COR-L47 (cell line): ENCODE measurements at places on chromosomes 12 and 14.

DNA sequence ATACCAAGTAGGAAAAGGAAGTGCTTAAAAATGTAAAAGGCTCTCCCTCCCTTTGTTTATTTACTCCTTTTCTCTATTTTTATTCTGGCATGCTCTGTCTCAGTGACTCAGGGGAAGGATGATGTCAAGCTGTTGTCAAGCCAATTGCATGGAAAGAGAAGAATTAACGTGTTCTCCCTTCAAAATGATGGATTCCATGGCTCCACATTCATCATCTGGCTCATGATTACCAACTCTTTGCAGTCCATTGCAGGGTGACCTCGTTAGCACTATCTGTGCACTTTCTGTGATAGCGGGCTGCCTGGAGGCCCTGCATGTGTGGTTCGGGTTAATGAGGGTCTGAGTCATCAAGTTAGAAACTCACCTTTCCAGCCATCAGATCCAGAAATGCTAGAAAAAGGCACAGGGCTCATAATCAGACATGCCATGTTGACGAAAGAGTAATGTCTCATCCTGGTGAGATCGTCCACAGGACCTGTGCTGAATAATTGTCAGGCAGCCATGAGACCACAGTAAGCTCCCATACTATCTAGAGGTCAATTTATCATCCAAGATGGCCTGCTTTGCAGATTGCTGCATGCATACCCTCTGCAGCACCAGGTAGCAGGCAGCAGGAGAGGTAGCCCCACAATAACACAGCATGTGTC is 79.2 kb upstream of the BTG1 start:
- DNase-seq: no peak

DNA sequence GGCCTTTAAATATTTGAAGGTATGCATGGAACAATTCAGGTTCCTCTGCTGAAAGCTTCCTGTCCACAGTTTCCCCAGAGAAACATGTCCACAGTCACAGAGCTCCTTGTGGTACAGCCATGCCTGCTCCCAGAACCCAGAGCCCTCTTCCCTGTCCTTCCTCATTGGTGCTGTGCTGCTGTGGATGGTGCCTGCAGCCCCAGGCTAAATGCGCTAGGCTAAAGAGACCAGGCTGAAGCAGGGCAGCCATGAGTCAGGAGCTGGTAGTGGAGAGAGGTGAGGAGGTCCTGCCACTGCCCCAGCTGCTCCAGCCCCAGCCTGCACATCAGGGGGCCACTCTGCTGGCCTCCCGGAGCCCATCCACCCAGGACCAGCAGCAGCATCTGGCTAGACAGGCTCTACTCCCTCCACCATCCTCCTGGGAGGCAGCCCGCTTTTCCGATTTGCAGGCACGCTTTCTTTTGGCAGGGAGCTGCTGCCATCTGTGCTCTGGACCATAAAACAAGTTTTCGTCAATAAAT is 65.4 kb upstream of the DDX11 start:
- no peak for DNase-seq

- DNase-seq: no peak
Measured at GRCh38 chr12:52070185-52070925, 577 bp downstream of the ATG101 start.

- DNase-seq: no peak
Measured at GRCh38 chr14:68389943-68390342, 402.9 kb downstream of the ZFP36L1 start.

DNA sequence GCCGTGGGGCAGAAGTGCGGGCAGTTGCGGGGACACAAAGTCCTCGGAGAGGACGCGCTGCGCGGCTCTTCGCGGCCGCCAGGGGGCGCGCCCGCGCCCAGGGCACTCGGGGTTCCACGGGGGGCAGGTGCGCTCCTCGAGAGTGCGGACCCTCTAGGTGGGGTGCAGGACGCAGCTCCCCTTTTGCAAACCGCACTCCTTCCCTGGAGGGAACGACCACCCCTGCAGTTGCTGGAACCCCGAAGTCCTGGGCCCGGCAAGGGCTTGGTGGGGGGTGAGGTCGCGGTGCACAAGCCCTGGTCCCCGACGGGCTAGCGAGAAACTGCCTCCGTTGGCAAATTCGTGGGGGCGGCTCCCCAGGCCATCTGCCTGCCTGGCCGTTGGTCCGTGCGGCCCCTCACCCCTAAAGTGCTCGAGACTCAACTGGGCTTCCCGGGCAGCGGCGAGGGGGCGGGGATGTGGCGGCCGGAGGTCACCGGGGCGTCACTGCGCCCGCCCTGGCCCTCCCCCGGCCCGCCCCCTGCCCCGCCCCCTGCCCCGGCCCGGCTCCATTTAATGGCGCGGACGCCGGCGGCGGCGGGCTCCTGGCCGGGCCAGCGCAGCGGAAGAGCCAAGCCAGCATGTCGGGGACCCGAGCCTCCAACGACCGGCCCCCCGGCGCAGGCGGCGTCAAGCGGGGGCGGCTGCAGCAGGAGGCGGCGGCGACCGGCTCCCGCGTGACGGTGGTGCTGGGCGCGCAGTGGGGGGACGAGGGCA is at the start of gene ADSS1:
TSS of gene ADSS1 (plus strand) at position 579 of the 756 bp plus-strand sequence. CDS start at position 621, 42 bp downstream.
- no peak for DNase-seq

- no peak for DNase-seq
Measured at GRCh38 chr14:37114559-37114958, 57.8 kb downstream of the SLC25A21 start.

GRCh38 chr14:94374116-94374515 is 14.3 kb downstream of the SERPINA1 start:
- DNase-seq: no peak

DNA sequence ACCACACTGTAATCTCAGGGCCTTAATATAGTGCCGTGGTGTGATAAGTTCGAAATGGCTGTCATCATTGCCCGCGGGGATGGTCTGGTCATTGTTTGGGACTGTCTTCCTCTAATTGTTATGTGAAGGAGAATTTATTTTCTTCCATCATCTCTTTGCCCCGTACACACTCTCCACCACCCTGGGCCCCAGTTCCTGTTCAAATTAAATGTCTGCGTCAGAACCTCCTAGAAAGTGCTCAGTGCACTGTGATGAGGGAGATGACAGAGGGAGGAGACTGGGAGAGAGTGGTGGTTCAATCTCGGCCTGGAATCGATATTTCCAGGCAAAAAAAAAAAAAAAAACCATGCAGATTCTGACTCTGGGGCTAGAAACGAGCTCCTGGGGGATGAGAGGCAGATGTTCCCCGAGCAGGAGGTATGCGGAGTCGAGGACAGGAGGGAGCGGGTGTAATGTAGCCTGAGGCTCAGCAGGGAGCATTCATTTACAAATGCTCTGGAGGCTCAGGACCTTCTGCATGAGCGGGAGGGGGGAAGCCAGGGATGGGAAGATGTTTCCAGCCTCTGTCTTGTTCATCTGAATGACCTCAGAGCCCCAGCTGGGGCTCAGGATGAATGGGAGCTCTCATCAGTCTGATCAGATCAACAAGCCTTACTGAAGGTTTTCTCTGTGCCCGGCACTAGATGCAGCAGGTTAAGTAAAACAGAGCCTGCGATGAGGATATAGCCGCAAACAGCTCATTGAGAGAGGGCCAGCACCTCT is 219.5 kb downstream of the TBX5 start:
- DNase-seq: no peak

GRCh38 chr14:20622816-20623291 is 18.6 kb downstream of the OR6S1 start:
- DNase-seq: no peak

GRCh38 chr14:88492272-88493089 is 62.3 kb downstream of the PTPN21 start:
- peak; percentile 81 for DNase-seq

DNA sequence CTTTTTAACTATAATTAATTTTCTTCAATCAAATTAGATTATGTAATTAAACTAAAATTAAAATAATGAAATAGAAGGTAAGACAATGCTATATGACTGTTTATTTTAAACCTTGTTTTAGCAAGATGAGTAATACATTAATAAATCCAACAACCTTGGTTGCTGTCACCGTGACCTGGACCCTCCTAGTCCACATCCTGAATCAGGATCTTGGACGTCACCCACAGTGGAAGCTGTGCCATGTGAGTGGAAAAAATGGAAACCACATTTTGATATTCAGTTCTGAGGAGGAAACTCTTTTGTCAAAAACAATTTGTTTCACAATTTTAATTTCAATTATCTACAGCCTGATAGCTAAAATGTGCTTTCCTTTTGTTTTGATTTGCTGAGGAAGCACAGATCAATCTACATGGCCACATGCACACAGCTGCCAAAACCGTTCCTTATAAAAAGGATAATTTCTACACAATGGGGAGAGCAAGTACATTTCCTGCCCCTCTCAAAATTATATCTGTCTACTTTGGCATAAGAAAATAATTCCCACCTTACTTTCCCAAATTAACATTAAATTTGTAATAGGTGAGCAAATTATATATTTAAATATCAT is 255.5 kb downstream of the RASSF9 start:
- no peak for DNase-seq

- DNase-seq: no peak
Measured at GRCh38 chr14:105856676-105857219, 330.4 kb downstream of the TMEM121 start.

GRCh38 chr12:88391556-88391955 is 188.7 kb downstream of the KITLG start:
- DNase-seq: no peak

DNA sequence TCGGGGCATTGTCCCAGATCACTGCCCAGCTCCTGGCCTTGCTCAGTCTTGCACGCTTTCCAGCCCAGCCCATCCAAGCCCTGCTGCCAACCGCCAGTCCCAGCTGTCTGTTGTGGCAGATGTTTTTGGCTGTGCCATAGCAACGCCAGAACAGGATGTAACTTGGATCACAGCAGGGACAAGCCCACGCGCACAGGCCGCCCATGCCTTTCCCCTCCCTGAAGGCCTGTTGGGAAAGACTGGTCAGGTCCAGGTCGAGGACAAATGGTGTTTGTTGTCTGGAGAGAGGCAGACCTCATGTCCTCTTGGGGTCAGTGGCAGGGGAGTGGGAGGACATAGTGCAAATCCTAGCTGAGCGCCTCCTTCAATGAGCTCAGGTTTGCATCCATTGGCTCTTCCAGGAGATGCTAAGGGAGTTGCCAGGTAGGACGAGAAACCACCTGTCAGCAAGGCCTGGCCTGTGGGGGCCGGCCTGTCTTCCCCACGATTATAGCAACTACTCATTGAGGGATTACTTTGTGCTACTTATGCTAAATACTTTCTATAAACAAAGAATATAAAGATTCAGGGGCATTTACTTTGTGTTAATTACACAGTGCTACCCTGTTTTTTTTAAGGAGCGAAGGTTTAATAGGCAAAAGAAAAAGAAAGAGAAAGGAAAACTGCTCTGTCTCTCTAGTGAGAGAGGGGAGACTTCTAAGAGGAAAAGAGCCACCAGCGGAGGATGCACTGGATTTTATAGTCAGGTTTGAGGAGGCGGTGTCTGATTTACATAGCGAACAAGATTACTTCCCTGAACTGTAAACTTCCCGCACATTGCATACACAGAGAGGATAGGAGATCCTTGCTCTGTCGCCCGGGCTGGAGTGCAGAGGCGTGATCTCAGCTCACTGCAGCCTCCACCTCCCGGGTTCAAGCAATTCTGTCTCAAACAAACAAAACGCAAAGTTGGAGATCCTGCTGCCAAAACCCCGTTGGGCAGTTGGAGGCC is 42.8 kb upstream of the CORO1C start:
- DNase-seq: peak; percentile 83

DNA sequence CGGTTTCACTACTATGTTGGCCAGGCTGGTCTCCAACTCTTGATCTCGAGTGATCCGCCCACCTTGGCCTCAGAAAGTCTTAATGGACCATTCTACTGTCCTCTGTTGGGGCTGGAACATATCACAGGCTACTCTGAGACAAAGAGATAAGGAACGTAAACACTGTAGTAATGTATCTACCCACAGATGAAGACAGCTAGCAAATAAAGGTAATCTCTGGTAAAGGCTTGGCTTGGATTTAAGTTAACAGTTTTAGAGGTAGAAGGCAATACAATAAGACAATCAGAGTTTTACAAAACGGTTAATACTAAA is 44.6 kb upstream of the ISM2 start:
- DNase-seq: no peak
